ENCODE measurements at places on chromosomes 7 and 10.

- no peak for DNase-seq
Measured at GRCh38 chr7:103972779-103973434, 16.6 kb downstream of the RELN start.

- no peak for DNase-seq
Measured at GRCh38 chr10:110642204-110643034, 1.7 kb upstream of the RBM20 start.

- DNase-seq = no peak
Measured at GRCh38 chr7:159095979-159096411, 48.7 kb downstream of the VIPR2 start.

DNA sequence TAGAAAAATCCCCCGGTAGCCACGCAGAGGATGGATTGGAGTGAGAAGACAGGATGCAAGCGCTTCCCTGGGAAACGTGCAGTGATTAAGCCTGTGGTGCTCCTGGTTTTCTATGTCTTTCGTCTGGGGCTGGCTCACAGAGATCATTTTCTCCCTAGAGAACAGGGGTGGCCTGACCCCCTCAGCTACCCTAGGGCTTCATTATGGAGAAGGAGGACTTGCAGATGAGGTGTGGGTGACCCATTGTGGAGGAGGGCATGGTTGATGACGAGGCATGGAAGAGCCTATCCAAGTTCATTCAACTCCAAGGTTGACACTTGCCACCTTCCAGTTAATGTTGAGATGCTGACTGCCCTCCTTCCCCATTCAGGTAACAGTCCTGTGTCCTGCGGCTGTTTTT is 75.9 kb downstream of the VSTM4 start:
- no peak for DNase-seq

DNA sequence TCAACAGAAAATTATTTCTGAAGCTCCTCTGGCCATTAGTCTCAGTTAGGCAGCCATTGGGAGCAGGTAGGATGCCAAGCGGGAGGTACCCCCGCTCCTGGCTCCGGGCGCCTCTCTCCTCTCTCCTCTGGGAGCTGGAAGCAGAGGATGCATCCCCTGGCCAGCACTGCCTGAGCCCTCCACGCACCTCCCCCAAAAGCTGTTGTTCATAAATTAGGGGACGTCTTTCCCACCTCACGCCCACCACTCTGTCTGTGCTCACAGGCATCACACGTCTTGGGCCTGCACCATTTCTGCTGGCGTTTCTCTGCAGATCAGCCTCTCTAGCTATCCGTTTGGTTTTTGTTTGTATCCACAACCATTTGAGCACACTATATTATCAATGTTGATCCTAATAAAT is 609.0 kb upstream of the FOXK1 start:
- no peak for DNase-seq

- no peak for DNase-seq
Measured at GRCh38 chr10:84365335-84365881, 37.0 kb downstream of the CCSER2 start.

- no peak for DNase-seq
Measured at GRCh38 chr7:89023877-89024276, 228.3 kb upstream of the TEX47 start.

GRCh38 chr7:143454091-143454680 is 10.9 kb downstream of the TAS2R60 start:
- no peak for DNase-seq
